Inflammatory macrophage treated with lipopolysaccharide for 1 hour (primary cell): ENCODE measurements at places on chromosomes 12 and 14.

DNA sequence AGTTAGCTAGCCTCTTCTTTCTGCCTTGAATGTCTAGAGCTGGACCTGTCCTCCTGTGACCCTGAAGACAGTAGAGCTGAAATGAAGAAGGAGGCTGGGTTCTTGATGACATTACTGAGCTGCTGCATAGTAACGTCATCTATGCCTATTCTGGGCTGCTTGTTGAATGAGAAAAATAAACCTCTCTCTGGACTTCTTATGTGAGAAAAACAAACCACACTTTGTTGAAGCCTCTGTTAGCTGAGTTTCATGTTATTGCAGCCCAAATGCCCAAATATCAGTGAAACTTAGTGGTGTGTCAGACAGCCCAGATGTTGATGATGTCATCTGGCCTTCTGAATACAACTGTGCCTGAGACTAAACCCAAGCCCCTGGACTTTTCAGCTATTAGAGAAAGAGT is 67.0 kb upstream of the MAX start:
- no peak for DNase-seq

- DNase-seq: no peak
These were observed 95.1 kb downstream of the CAND1 start for GRCh38 chr12:67364228-67364627.

- no peak for DNase-seq
These were observed 83.2 kb downstream of the ITPR2 start for GRCh38 chr12:26749781-26750180.

- peak; percentile 33 for DNase-seq
These were observed 471.2 kb downstream of the ATP23 start for GRCh38 chr12:58412461-58413060.

- no peak for DNase-seq
These were observed 60.6 kb downstream of the LGMN start for GRCh38 chr14:92687681-92688433.

- no peak for DNase-seq
These were observed 127.3 kb upstream of the TMPO start for GRCh38 chr12:98388126-98388525.

- no peak for DNase-seq
These were observed 152.1 kb downstream of the MGAT4C start for GRCh38 chr12:86104087-86104486.

GRCh38 chr12:3421191-3421978 is 69.6 kb upstream of the PRMT8 start:
- DNase-seq: no peak

- DNase-seq: no peak
These were observed 4.4 kb upstream of the BTBD7 start for GRCh38 chr14:93337143-93337753.

DNA sequence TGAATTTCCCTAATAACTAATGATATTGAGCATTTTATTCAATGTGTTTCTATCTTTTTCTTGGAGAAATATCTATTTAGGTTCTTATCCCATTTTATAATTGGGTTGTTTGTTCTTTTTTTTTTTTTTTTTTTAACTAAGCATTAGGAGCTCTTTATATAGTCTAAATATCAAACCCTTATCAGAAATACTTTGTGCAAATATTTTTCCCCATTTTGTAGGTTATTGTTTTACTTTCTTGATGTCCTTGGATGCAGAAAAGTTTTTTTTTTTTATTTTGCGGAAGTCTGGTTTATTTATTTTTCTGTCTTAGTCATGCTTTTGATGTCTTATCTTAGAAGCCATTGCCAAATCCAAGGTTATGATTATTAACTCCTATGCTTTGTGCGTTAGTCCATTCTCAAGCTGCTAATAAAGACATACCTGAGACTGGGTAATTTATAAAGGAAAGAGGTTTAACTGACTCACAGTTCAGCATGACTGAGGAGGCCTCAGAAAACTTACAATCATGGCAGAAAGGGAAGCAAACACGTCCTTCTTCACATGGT is 434.3 kb upstream of the TBX3 start:
- no peak for DNase-seq

GRCh38 chr12:105330931-105331804 is 677 bp downstream of the C12orf75 start:
- DNase-seq: peak; percentile 11
